ENCODE measurements at places on chromosomes 5 and 9.

GRCh38 chr5:97840643-97841042 is 657.6 kb upstream of the RIOK2 start:
- no peak for DNase-seq

GRCh38 chr5:131513780-131514179 is 121.2 kb downstream of the RAPGEF6 start:
- DNase-seq: no peak

DNA sequence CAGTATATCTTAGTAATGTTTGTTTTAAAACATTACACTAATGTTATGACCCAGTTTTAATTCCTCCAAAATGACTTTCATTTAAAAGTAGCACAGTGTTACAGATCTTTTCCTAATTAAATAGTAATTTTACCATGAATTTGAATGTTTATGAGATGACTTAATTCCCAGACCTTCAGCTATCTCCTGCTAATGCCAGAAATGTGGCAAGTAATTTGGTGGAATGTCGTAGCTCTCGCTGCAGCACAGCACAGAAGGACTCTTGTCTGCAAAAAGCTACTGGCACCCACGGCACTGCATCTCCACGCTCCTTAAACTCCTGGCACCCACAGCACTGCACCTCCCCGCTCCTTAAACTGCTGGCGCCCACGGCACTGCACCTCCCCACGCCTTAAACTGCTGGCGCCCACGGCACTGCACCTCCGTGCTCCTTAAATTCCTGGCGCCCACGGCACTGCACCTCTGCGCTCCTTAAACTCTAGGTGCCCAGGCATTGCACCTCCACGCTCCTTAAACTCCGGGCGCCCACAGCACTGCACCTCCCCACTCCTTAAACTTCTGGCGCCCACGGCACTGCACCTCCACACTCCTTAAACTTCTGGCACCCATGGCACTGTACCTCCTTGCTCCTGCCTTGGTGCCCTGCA is 163.1 kb downstream of the CDK5RAP2 start:
- no peak for DNase-seq

- DNase-seq: no peak
Observed at GRCh38 chr5:124056326-124056990, 544.5 kb downstream of the CSNK1G3 start.

GRCh38 chr5:60196385-60197113 is 303.0 kb upstream of the PDE4D start:
- no peak for DNase-seq

DNA sequence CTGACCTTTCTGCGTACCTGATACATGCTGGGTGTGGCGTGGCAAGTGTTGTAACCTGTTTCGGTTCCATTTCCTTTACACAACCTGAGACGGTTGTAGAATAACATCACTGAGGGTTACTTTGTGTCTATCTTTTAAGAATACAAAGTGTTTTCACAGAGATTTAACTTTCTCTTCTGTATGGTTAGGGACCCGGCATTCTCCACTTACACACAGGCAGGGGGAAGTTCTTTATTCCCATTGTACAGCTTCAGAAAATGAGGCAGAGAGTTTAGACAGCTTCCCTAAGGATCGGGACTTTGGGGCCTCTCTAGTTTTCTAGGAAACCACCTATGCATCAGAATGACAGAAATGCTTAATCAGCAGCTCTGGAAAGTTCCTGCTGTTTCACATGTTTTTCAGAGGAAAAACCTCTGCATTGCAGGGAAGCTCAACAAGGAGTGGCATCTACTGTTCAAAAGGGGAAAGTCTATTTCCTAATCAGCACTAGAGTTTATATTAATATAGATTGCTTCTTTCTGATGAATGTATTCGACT is 41.3 kb downstream of the CAST start:
- no peak for DNase-seq

DNA sequence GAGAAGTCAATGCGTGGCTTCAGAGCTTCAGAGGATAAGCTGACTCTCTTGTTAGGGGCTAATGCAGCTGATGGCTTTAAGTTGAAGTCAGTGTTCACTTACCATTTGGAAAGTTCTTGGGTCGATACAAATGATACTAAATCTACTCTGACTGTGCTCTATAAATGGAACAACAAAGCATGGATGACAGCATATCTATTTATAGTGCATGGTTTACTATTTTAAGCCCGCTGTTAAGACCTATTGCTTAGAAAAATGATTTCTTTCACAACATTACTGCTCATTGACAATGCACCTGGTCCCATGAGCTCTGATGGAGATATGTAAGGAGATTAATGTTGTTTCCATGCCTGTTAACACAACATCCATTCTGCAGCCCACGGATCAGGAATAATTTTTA is 435.7 kb downstream of the MAT2B start:
- DNase-seq: no peak

DNA sequence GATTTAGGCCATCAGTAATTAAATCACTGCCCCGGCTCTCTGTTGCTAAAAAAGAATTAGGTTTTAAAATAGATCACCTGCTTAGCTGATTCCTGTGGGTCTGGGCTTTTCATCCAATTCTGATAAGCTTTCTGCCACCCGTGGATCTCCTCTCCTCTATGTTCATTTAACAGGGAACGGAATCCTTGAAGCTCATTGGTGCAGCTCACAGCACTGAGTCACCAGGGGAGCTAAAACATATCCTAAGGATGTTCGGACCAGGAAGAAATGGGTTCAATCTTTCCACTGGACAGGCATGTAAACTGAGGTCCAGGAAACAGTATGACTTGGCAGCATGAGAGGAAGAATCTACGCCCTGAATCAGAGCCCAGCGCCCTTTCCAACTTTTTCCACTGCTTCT is 267.1 kb upstream of the GRIA1 start:
- no peak for DNase-seq

DNA sequence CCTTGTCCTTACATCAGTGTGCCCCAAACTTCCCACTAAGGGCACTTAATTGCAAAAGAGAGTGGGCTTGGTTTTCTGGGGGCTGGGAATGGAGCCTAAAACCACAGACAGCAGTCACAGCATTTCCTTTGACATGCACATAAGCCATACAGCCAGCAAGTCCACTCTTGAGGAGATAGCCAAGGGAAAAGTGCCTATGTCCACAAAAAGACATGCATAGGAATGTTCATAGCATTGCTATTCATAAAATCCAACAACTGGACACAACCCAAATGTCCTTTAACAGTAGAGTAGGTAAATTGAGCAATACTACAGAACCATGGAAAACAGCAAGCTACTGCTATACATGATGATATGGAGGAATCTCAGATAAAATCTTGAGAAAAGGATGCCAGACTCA is 11.7 kb upstream of the FAT2 start:
- no peak for DNase-seq
